Suppressor macrophage (primary cell): ENCODE measurements at places on chromosomes 3 and 15.

DNA sequence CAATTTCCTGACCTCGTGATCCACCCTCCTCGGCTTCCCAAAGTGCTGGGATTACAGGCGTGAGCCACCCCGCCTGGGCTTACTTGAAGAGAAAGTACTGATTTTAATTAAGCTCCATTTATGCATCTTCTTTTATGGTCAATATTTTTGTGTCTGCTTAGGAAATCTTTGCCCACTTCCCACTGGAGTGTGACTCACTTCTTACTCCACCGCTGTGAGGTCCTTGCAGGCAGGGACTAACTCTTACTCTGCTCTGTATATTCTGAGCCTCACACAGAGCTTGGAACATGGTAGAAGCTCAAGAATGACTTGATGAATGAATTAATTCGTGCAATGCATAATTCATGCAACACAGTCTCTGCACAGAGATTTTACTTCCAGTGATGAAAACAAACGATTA, 2.9 kb upstream of the TM4SF19 start:
- peak; percentile 76 for DNase-seq

- no peak for DNase-seq
These were observed 20.0 kb upstream of the RNF111 start for GRCh38 chr15:58967479-58967878.

GRCh38 chr3:61288446-61288845, 37.2 kb upstream of the FHIT start:
- DNase-seq = no peak

DNA sequence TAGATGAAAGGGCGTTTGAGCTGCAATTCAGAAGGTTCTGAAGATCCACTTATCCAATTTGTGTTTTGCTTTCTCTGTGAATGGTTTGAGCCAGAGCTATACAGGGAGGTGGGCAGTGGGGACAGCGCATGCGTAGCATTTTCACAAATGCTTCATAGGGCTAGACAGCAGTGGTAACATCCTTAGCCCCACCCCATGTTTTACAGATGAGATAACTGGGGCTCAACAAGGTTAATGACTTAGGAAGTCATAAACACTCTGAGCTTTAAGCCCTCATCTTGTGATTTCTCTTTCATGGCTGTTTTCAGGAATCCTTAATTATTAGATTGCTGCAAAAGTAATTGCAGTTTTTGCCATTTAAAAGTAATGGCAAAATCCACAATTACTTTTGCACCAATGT, 408.7 kb downstream of the IL5RA start:
- no peak for DNase-seq

DNA sequence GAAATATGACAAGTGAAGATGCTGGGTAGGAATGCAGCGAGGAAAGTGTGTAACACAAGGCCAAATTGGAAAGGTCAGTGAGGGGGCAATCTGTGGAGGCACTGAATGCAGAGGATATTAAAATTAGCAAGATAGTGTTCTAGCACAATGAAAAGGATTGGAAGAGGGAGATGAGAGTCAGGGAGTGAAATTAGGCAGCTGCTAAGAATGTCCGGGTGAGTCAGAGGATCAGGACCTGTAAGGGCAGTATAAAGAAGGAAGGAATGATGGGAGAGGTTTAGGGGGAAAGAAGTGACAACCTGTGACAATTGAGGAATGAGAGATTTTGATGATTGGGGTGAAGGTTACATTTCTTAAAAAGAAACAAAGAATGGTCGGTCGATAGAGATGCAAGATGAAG, 103.5 kb downstream of the UBE3A start:
- DNase-seq = no peak

DNA sequence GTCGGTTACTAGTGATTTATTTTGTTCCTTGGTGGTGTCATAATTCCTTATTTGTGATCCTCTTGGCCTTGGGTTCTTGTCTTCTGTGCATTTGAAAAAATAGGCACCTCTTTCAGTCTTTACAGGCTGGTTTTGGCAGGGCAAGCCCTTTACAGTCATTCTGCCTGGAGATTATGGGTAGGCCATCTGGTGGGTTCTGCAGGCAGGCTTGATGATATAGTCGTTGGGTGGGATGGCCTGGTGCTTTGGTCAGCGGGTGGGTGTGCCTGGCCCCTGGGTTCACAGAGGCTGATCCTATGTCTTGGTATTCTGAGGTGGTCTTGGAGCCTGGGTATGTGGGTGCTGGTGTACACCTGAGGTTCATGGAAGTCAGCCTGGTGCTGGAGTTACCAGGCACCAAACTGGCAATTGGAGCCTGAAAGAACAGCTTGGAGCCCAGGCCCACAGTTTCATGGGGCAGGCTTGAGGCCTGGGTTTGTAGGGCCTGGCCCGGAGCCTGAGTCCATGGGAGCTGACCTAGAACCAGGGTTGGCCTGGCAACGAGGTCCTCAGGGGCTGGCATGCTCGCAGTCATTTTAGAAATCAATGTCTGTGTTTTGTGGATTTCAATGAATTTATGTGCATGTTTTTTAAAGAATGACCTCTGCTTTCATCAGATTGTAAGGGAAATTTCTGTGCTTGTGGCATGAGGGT, 63.3 kb downstream of the DOCK3 start:
- DNase-seq = no peak

DNA sequence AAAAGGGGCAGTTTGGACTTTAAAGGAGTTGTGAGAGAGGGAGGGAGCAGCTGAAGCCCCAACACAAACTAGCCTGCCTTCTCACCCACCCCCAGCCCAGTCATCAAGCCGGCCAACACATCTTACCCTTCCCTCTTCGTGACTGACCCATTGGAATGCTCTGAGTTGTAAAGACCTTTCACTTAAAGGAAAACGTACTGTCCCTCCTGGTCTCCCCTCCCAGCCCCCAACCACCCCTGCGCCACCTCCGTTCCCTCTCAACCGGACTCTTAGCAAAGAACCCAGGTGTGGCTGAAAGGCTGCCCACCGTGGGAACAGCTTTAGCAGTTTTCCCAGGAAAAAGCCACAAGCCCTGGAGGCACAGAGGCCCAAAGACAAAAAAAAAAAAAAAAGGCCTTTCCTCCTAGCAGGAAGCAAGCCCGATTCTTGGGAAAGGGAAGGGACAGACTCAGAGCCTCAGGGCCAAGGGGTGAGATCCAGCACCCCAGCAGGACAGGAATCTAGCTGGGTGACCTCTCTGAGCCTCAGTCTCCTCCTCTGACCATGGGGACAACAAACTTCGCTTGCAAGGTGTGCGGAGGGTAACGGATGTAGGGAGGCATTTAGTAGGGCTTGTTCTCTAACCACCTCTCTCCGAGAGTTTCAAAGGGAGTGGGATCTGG, 2.4 kb downstream of the CYP11A1 start:
- DNase-seq = no peak

GRCh38 chr3:149615731-149616221, 42.0 kb downstream of the WWTR1 start:
- DNase-seq = no peak

DNA sequence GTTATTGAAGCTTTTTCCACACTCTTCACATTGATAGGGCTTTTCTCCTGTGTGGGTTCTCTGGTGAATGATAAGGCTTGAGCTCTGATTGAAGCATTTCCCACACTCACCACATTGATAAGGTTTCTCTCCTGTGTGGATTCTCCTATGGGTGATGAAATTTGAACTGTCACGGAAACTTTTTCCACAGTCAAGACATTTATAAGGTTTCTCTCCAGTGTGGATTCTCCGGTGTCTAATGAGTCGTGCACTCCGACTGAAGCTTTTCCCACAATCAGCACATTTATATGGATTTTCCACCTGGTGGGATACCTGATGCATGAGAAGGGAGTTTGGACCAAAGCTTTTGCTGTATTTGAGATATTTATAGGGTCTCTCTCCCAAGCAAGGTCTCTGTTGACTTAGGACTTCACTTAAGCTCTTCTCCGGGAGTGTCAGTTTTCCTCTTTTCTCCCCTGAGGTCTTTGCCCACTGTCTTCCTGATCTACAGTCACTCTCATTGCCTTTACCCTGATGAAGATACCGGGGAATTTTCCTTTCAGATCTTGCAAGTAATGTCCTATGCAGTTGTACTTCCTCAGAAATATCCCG, 9.4 kb downstream of the ZSCAN29 start:
- DNase-seq = no peak

DNA sequence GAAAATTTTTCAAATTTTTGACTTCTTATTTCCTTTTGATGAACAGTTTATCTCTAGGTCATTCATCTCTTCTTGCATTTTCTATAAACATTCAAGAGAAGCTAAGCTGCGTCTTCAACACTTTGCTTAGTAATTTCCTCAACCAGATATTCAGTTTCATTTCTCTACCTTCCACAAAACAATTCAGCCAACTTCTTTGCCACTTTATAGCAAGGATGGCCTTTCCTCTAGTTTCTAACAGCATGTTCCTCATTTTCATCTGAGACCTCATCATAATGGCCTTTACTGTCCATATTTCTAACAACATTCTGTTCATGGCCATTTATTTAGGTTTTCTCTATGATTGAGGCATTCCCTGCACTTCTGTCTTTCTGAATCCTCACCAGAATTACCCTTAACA, 90.0 kb downstream of the ARIH1 start:
- DNase-seq = peak; percentile 55

GRCh38 chr3:39781632-39782031, 27.8 kb upstream of the MYRIP start:
- DNase-seq = no peak

DNA sequence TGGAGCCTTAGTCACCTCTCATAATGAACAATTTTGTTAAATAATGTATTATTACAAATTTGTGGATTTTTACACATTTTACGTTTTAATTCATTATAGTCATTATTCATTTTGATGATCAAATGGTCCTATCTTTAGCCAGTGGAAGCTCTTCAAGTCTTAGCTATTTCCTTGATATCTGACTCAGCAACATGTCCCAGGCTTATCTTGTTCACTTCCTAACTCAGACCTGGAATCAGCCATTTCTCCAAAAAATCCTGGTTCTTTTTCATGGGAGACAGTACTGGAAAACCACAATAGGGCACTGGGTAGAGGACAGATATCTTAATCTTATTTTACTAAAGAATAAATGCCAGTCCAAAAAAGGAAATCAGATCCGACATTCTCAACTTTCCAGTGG, 56.4 kb downstream of the RYK start:
- no peak for DNase-seq

- no peak for DNase-seq
These were observed 440.7 kb upstream of the THBS1 start for GRCh38 chr15:39140060-39140604.

- DNase-seq = no peak
These were observed 103.5 kb downstream of the CHSY1 start for GRCh38 chr15:101148166-101148880.

GRCh38 chr15:37824717-37825382, 109.6 kb upstream of the TMCO5A start:
- peak; percentile 33 for DNase-seq

DNA sequence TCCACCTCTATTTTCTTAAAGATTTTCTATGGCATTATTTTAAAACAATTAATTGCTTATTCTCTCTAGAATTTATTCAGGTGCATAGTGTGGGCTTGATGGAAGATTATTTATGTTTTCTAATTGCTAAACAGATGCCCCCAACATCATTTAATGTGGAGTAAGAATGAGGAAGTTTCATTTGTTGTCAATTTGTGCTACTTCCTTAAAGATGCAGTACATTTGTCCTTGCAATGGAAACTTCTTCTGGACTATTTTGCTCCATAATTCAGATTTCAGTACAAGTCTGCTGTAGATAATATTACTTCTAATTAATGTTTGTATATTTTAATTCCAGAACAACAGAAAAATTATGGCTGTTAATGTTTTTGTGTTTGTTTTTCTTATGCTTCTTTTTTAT, 104.8 kb downstream of the TGFBR2 start:
- no peak for DNase-seq

DNA sequence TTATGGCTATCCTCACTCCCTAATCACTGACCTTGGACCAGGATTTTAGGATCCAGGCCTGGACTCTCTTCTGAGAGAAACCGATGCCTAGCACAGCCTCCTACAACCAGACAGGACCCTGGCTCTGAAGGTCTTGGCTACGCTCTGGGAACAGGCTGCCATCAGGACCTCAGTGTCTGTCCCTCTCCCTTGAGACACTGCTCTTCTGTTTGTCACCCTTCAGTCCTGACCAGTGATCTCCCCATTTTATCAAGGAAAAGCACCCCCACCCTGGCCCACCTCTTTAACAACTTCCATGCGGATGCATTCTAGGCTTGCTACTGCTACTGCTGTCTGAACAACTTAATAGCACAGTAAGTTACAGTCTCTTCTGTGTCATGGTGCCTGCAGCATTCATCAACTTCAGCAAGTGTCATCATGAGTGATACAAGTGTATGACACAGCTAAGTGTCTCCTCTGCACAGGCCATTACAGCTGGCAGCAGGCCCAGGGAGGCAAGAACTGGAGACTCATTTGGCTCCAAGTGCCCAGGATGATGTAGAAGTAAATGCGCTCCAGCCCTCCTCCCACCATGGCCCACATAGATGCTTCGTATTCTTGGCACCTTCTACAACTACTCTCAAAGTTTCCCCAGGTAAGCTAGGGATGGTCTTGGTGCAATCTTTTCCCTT, 302.4 kb downstream of the EPHB1 start:
- no peak for DNase-seq

- DNase-seq = no peak
These were observed 115.2 kb downstream of the CD47 start for GRCh38 chr3:107975529-107976201.

DNA sequence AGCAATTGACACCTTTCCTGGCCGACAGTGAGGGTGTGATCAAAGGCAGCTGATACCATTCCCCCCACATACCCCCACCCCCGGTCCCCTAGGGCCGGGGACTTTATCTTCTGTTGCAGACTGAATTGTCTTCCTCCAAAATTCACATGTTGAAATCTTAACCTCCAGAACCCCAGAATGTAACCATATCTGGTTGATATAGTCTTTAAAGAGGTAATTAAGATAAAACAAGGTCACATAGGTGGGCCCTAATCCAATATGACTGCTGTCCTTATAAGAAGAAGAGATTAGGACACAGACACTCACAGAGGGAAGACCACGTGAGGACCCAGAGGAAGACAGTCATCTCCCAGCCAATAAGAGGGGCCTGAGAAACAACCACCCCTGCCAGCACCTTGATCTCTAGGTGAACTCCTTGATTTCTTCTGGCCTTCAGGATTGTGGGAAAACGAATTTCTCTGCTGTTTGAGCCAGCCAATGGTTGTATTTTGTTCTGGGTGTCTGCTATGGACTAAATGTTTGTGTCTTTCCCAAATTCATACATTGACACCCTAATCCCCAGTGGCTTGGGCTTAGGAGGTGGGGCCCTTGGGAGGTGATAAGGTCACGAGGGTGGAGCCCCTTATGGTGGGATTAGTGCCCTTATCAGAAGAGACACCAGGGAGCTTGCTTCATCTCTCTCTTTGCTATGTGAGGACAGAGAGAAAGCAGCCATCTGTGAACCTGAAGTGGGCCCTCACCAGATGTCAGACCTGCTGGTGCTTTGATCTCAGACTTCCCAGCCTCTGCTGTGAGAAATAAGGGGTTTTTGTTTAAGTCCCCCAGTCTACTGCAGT, 144.0 kb downstream of the CHSY1 start:
- DNase-seq = no peak

- DNase-seq = no peak
These were observed 10.4 kb upstream of the HDC start for GRCh38 chr15:50275908-50276307.

GRCh38 chr3:42189736-42190135, 76.2 kb downstream of the CCK start:
- no peak for DNase-seq
